ENCODE measurements at places on chromosomes 11 and 22.
A peak's percentile ranks its signal among the peaks of the same experiment; 100 is the strongest.

GRCh38 chr11:76277298-76278175 is 71.2 kb upstream of the WNT11 start:
- no peak for DNase-seq

DNA sequence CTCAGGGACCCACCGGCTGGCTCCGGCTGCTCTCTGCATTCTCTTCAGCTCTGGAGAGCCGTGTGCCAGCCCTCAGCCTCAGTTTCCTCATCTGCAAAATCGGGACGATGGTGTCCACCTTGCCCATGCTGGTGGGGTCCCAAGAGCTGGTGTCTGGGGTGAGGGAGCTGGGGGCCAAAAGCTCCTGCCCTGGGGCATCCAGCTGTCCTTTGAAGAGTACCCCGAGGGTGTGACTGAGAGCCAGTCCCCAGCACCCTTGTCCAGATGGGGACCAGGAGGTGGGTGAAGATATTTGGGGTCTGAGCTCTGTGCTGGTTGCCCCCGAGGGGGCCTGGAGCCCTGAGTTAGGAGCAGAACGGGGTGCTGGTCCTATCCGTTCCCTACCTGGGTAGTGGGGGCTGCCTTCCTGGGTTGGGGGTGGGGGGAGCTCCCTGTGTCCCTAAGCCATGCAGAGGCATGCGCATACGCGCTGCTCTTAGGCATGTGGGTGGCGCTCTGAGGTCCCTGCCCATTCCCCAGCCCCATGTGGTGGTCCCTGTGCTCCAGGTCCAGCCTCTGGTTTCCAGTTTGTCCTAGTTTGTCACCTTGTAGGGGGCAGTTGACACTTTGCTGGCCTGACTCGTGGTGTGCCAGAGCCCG is 4.9 kb downstream of the LRP5 start:
- DNase-seq = no peak

DNA sequence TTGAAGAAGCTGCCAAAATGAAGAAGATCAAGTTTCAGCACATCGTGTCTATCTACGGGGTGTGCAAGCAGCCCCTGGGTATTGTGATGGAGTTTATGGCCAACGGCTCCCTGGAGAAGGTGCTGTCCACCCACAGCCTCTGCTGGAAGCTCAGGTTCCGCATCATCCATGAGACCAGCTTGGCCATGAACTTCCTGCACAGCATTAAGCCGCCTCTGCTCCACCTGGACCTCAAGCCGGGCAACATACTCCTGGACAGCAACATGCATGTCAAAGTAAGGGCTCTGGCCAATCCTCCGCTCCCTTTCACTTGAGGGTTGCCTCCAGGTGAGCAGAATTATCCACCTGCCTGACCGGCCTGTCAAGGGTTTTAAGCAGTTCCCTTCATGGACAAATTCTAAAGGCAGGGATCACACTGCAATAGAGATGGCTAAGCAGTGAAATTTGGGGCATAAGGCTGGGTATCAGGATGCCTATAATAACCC is 6.0 kb downstream of the ANKK1 start:
- no peak for DNase-seq

DNA sequence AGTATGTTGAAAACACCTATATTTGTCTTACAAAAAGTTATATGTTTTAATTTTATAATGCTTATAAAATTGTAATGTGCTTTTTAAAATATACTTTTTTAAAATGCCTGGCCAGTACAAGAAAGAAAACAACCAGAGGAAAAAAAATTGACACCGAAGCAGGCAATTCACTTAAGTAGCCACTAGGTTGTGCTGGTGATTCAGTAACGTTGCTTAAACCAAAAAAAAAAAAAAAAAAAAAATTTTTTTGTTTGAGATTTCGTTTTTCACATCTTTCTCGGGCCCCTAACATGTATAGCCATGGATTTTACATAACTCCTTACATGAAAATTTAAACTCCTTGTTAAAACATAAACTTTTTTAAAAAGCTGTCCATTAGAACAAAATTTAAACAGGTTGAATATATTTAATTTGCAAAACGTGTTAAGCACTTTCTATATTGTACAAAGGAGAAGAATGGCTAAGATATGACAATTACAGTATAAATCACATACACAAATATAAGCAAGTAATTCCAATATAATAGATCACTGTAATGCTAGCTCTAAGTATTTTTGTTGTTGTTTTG is 9.2 kb downstream of the OR8B4 start:
- DNase-seq = peak; percentile 43

GRCh38 chr11:15557457-15558230 is 442.9 kb downstream of the INSC start:
- DNase-seq = no peak

DNA sequence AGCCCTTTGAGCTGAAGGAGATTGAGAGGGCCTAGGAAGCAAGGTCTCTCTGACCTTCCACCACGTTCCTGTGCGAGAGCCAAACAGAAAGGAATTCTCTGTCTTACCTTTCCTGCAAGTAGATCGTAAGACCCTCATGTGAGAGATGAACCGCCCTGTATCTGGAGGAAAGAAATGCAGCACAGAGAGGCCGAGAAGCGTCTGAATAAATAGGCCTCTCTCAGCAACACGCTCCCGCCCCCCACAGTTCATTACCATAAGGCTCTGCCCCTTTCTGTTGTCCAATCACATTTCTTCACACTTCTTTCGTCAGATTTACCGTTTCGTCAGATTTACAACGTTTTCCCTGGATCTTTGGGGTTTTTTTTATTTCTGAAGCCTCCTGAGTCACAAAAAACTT is 90.3 kb downstream of the BLID start:
- no peak for DNase-seq

DNA sequence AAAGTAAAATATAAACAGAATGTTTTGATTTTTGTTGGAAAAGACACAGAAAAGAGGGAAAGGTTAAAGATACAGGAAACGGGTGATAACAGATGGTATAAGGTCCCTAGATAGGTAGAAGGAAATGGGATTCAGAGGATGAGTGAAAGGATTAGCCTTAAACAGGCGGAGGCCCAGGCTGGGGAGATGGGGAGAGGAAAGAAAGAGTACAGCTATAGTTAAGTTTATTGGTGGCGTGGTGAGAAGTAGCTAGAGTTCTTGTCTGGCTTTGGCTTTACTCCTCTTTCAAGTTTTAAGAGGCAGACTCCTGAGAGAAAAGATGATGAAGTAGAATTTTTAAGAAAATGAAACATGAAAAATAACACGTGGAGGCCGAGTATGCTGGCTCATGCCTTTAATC is 13.7 kb downstream of the ZBTB44 start:
- DNase-seq = no peak

DNA sequence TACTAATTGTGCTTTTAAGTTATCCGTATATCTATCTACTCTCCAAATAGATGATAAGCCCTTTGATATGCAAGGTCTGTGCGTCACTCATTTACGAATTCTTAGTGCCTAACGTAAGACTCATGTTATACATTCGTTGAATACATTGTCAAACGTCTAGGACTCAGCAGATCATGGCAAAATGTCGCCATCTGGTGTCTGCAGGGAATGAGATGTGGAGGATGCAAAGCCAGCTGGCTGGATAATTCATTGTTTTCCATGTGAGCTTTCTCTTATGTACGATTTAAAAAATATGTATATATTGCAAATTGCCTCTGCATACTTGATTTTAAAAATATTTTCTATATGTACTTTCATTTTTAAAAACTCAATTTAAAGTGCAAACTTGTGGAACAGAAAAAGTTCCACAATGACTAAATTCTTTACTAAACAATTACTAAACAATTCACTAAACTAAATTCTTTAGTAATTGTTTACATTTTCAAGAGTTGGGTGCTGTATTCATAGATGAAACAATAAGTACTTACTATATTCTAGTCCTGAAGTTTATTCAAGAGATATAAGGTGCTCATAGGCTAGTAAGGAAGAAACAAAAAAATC is 33.8 kb downstream of the ZNF202 start:
- peak; percentile 67 for DNase-seq

DNA sequence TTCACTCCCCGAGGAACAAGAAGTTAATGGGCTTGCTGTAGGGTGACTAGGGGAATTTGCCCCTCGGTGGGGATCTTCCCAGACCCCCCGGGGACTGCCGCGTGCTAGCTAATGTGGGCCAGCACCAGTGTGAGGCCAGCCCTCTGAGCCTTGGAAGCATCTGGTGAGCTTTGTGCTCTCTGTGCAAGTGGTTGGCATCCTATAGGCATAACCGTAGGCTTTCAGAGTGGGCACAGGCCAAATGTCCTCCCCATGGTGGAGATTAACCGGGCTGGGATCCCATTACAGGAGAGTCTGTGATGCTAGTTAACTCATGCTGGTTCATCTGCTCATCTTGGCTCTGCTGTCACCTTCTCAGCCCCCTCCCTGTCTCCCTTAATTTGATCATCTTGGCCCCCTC is 125.7 kb downstream of the TRIM29 start:
- DNase-seq = no peak

GRCh38 chr11:81026032-81026431 is 1585.2 kb upstream of the TENM4 start:
- no peak for DNase-seq

- no peak for DNase-seq
These were observed 6.7 kb downstream of the LZTR1 start for GRCh38 chr22:20988573-20989322.

DNA sequence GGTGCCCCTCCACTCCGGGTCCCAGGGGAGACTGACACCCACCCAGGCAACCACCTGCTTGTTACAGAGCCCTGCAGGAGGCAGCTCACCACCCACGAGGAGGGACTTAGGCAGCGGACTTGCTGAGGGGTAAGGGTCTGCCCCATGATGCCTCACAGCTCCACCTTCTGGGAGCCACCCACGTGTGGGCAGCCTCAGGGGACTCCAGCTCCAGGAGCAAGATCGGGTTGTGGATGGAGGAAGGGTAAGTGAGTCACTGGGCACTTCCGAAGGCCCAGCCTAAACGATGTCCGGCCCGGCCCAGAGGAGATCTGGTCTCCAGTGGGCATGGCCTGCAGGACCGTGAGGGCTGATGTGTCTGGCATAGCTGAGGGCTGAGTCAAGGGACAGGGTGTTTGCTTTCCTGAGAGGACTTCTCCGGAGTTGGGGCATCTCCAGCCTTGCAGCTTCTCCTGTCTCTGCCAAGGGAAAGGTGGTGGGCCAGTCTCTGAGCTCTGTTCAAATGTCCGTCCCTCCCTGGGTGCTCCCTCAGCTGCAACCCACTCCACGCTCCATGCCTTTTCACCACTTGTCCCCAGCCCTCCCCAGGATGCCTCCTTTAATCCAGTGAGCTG is 32.3 kb upstream of the P2RY2 start:
- DNase-seq = peak; percentile 65

DNA sequence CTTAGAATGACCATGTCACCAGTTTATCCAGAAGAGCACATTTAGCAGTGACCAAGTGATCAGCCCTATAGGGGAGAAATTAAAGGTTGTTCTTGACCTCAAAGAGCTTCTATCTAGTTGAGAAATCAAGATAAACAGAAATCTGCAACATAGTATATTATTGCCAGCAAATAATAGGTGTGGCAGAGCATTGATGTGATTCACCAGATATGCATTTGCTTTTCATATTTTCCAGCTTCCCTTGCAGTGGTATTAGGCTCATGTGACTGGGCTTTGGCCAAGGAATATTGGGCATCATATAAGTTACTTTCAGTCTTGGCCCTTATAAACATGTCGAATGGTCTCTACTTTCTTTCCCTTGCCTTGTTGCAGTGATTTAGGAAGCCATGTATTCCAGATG is 34.5 kb downstream of the COMMD9 start:
- no peak for DNase-seq

DNA sequence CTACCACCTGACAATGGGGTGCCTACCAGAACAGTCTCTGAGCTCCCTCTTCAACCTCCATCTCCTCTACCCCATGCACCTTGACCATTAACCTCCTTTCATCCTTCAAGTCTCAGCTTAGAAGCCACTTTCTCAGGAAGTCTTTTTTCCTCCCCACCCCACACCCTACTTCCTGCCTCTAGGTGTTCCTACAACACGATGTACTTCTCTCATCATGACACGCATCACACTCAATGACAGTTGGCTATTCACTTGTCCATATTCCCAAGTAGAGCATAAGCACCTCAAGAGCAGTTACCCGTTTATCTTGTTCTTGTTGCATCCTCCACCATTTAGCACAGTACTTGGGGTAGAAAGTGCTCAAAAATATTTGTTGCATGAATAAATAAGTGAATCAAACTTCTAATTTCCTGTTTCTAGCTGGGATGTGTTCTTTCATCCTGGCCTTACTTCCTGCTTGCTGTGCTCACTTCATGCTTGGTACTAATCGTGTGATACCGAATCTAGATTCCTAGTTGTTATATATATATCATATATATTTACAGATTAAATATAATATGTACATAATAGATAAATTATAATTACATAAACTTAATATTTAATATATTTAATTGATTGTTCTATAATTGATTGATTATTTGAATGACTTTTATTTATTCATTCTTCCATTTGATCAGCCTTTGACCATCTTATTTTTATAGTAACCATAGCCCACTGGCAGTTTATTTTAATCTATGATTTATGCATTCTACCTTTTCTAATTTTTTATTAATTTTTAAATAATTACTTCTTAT is 177.5 kb upstream of the TMEM45B start:
- no peak for DNase-seq

GRCh38 chr22:18012531-18012930 is 11.8 kb downstream of the MICAL3 start:
- no peak for DNase-seq

- DNase-seq = no peak
These were observed 101.2 kb upstream of the TIMP3 start for GRCh38 chr22:32700191-32700882.

DNA sequence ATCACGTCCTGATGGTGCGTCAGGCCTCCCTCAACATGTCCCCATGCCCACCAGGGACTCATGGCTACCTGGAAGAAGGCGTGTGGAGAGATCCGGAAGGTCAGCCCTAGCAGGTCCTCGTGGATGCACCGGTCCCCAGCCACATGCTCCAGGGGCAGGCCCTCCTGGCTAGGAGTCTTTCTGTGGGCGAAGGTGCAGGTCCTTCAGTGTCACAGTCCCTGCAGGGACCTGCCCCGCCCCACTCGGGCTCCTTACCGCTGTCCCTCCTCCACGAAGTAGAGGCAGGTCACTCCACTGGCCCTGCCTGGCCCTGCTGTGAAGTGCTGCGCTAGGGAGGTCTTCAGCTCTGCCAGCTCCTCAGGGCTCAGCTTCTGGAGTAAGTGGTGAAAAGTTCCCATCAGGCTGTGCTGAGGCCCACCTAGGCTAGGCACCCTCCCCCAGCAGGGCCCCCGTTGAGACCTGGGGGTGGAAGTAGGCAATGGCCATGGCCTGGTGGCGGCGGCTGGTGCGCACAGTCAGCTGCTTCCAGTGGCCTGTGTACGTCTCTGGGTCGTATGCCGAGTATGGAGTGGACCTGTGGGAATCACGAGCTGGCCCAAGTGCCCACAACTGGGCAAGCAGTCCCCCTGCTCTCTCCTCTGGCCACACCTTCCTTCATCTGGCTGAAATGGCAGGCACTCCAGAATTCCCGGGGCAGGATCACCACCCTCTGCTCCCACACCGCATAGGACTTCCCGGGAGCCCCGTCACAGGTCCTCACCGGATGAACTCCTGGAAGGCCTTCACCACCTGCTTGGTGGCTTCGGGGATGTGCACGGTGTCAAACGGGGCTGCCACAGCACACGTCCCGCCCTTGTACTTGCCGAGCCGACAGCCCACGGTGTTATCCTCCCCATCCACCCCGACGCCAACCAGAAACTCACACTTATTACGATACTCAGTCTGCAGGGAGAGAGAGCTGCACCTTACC is 1.1 kb upstream of the RANBP1 start:
- DNase-seq = no peak

GRCh38 chr11:112156956-112157766 is 6.7 kb downstream of the IL18 start:
- DNase-seq = peak; percentile 77
